ENCODE measurements at places on chromosomes 5 and 9.

- DNase-seq = no peak
These were observed 263.9 kb downstream of the NR3C1 start for GRCh38 chr5:143139585-143139984.

DNA sequence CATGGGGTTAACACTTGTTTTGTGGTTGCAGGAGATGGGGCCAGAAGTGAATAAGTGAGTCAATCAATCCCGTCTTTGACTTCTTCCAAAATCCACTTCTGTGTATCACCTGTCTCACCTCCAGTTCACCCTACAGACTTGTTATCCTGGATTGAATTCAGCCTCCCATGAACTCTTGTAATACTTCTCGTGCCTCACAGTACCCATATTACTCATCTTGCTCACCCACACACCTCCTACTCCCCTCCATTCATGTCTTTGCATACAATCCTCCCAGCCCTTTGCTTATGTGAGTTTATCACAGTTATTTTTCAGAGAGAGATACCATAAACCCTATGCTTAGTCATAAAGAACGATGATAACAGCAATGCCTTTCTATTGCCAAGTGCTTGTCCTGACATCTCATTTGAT, 52.9 kb upstream of the PAPPA start:
- DNase-seq = no peak

GRCh38 chr9:114497727-114498382, 7.4 kb downstream of the WHRN start:
- no peak for DNase-seq

GRCh38 chr9:115690786-115691496, 462.6 kb upstream of the PAPPA start:
- no peak for DNase-seq

DNA sequence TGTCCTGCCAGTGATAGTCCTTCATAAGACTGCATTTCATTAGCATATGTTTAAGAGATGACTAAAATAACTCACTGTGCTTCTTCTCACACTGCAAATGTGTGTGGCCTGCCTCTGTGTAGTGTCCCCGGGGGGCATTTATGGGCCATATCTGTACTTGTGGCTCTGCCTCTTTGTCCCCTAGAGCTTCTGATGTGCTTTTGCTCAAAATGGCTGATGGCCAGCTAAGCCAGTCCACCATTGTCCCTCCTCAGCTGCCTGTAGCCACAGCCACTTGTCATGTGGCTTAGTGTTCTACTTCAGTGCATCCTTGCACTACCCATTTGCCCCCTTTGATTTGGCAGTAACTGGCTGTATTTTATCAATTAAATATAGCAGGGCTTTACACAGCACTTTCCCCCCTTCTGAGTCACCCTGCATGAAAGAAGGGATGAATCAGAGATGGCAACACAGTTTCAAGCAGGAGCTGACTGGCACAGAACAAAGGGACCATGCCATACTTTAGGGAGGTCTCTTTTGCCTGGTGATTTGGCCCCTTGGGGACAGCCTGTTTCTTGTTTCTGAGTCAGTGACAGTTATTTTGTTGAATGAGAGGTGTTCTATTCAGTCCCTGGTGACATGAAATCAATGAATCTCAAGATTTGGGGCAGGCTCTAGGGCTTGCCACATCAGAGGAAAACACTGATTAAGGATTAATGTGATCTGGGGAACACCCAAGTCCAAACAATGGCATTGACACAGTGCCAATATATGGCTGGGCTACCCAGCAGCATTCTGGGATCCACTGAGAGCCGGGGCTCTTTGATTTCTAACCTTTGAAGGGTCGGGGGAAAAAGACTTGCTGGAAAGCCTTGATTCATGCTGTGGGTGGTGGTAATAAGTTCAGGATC, 245.5 kb downstream of the SMARCA2 start:
- no peak for DNase-seq

- no peak for DNase-seq
These were observed 7.5 kb downstream of the OBP2B start for GRCh38 chr9:133201424-133202144.

DNA sequence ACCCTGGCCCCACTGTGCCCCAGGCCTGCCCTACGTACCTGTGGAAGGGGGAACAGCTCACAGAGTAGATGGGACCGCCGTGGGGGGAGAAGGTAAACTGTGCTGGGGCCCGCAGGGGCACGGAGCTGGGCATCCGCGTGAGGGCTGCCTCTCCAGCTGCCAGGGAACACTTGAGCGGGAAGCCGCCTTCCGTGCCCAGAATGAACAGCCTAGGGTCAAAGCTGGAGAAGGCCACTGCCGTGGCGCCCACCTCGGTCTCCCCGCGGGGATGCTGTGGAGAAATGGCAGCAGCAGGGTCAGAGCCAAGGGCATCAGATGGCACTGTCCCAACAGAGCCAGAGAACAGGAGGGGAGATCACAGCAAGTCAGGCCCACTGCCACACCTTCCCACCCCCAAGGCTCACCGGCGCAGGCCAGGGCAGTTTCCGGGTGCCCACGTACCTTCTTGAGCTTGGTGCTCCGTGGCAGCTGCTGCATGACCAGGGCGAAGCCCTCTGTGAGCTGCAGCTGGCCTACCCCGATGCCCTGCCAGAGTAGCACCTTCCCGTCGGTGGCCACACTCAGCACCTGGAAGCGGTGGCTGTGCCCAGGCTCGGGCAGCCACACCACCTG, 21.9 kb downstream of the DYNC2I2 start:
- DNase-seq = no peak

DNA sequence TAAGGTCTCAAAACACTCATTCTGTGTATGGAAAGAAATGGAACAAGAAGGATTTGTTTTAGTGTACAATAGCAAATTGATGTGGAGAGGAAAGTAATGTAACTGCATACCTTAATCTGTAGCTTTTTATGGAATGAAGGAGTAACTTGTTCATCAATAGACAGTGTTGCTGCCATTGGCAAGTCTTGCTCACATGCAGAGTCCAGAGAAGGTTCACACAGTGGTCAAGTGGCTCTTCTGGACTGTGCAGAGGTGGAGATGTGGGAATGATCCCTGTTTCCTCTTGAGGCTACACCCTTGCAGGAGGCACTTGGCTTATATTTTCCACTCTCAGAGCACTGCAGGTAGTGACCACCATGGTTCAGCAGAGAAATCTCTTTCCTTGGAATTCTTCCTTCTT, 132.9 kb upstream of the ANKH start:
- no peak for DNase-seq

GRCh38 chr5:107553117-107553555, 117.6 kb downstream of the EFNA5 start:
- DNase-seq = no peak

- no peak for DNase-seq
These were observed 66.1 kb upstream of the SMC5 start for GRCh38 chr9:70192707-70193106.

GRCh38 chr5:36875051-36875789, 1.3 kb upstream of the NIPBL start:
- peak; percentile 19 for DNase-seq

DNA sequence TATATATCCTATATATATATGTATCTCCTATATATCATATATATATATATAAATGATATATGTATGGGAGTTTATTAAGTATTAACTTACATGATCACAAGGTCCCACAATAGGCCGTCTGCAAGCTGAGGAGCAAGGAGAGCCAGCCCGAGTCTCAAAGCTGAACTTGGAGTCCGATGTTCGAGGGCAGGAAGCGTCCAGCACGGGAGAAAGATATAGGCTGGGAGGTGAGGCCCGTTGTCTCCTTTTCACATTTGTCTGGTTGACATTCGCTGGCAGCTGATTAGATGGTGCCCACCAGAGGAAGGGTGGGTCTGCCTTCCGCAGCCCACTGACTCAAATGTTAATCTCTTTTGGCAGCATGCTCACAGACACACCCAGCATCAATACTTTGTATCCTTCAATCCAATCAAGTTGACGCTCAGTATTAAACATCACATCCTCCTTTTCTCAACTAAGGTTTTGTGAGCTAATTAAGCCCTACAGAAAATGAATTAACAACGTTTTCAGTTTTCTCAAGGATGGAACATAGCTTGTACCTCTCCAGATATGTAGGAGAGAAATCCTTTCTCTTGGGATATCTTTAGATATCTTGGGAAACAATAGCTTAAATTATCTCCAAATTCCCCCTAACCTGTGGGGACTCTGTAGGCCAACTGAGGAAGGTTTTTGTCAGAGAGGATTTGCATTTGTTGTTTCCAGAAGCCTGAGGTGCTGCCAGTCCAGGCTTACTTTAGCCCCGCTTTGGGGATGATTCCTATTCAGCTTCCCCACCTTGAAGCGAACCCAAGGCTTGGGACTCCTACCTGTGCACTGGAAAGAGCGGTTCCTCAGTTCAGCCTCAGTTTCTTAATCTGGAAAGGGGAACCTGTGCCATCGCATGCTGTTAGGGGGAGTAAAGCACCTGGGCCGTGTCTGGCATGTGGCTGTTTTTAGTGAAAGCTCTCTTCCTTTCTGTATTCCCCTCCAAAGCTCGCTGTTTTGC, 163.2 kb downstream of the CACNA1B start:
- no peak for DNase-seq

DNA sequence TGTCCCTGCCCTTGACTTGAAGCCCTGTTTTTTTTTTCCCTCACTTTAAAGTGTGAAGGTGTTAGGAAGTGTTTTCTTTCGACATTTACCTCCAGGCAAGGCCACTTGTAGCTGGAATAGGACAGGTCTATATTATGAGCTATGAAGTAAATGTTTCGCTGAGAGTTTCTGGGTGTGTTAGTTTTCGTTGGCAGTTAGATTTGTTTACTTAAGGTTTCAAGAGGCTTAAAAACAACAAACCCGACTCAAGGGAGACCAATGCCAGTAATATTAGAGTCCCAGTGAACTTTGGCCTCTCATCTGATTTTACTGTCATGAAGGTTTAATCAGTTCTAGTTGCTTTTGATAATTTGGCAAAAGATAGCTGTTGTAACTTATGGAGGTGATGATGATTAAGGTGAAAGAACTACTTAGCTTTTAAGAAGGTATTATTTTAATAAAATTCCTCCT, 25.2 kb downstream of the OCLN start:
- DNase-seq = no peak

DNA sequence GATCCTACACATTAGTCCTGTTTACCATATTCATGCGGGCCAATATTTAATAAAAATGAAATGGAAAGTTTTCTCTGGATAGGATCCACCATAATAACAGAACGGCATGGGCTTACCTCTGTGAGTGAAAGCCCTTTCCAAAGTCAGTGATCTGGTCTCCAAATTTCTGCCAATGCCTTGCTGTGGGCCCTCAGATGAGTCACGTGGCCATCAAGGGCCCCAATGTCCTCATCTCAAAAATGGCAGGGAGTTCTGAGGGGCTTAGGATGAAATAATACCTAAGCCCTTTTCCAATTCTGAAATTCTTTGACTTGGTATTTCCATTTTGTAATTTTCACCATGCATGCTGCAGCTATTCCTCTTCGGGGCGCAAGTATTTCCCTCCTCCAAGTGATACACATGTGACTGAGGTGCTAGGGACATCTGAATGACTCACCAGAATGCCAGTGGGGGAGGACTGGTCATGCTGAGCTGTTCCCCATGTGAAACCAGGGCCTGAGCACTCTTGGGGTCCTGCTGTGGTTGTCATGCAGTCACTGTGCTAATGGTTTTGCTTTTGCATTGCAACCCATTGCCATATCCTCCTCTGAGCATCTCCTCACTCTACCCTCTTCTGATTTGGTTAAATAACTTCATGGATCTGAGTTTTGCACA, 35.0 kb downstream of the ITK start:
- DNase-seq = no peak

- peak; percentile 40 for DNase-seq
These were observed 82.3 kb upstream of the AGXT2 start for GRCh38 chr5:35129921-35130485.

DNA sequence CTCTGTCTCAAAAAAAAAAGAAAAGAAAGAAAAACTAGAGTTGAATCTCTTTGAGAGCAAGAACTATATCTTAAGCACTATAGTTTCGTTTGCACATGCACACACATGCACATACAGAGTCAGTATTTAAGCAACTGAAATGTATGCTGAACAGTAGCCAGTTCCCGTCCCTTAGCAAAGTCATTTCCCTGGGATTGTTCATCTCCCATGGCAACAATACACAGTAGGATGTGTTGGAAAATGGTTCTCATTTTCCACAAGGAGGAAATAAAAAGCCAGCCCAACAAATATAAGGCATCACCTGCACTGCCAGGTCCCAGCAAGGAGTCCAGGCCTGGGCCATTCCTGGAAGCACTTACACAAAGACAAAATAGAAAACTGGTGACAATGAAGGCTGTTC, 4.2 kb upstream of the ZNF346 start:
- DNase-seq = no peak

GRCh38 chr9:133331221-133331620, 4.8 kb downstream of the SURF6 start:
- no peak for DNase-seq

- DNase-seq = no peak
These were observed 149.3 kb upstream of the POU5F2 start for GRCh38 chr5:93890657-93891056.

DNA sequence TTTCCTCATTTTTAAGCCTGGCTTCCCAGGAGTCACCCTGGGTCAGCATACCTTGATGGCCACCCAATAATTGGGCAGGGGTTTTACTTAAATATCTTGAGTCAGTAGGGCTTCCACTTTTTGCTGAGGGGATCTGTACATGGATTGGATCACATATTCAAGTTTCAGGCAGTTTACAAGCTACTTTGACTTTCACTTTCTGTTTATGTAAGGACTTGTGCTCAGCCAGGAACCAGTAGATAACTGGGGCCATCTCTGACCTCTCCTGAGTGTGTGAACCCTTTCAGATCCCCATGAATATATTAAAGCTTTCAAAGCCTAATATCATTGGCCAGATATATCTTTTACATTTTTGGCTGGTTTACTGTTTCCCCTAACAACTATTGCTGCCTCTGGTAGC, 45.1 kb downstream of the SLCO6A1 start:
- DNase-seq = no peak

DNA sequence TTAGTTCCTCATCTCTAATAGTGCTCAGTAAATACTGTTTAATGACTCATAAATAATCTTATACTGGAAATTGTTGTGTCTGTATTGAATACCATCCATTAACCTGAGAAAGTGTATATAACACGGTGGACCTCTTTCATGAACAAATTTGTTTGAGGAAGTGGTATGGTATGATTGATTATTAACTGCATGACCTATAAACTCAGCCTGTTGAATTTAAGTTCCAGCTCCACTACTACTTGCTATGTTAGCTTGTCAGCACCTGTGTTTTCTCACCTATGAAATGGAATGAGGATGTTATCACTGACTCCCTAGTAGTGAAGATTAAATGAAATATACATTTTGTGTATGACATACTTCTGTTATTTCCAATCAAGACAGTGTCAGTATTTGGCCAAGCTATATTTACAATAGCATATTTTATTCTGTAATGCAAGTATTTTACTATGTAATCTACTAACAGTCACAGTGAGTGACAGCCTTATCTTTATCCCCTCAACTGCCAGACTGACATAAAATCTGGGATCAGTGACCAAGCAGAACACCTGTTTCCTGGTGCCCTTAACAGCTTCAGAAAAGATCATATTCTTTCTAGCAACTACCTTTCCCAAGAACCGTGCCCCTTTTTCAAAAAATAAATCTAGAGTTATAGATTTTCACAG, 77.3 kb upstream of the ITGA1 start:
- DNase-seq = no peak

- DNase-seq = no peak
These were observed 1020.2 kb downstream of the NR2F1-AS1 start for GRCh38 chr5:92560698-92561401.

GRCh38 chr5:143923634-143924266, 111.8 kb downstream of the HMHB1 start:
- no peak for DNase-seq

- DNase-seq = no peak
These were observed 36.3 kb upstream of the SETD9 start for GRCh38 chr5:56873056-56873455.

GRCh38 chr5:36374266-36374862, 72.7 kb upstream of the RANBP3L start:
- no peak for DNase-seq

Data from stimulated activated CD4-positive, alpha-beta T cell treated with anti-CD3 and anti-CD28 coated beads, Interleukin-4, amount 100 ng/mL, for 4 hours (primary cell).